ENCODE measurements at places on chromosomes 5 and 9. TPM values are rescaled to one million over a fixed set of nuclear protein-coding genes. Genes with fewer than 3 reads are reported as not detected.

The SUSD3 gene
- total RNA-seq = 39.8 TPM

The NR6A1 gene
- 8.7 TPM for total RNA-seq

The TLE1 gene
- total RNA-seq = 0.13 TPM

The NKD2 gene
- 0.26 TPM for total RNA-seq

The PCDHA13 gene
- total RNA-seq = not detected

The NUTM2G gene
- not detected for total RNA-seq

The PTPN3 gene
- 0.24 TPM for total RNA-seq

The IL13 gene
- total RNA-seq = not detected

The ARHGEF37 gene
- total RNA-seq = 1.2 TPM

The STKLD1 gene
- total RNA-seq = 0.35 TPM

The PCDHA1 gene
- not detected for total RNA-seq

The ROR2 gene
- not detected for total RNA-seq

The IL17B gene
- total RNA-seq = not detected

The PCDHGA2 gene
- total RNA-seq = 0.11 TPM

The SNX18 gene
- 1.2 TPM for total RNA-seq

The TNFSF8 gene
- 0.11 TPM for total RNA-seq

The SOHLH1 gene
- total RNA-seq = not detected

The PCDHB9 gene
- 0.18 TPM for total RNA-seq

The NPDC1 gene
- total RNA-seq = 1.5 TPM

The RPL7A gene
- 4,036 TPM for total RNA-seq

The MED10 gene
- total RNA-seq = 42.6 TPM

The CEP78 gene
- 32.3 TPM for total RNA-seq

The C8G gene
- 0.69 TPM for total RNA-seq

The STPG3 gene
- not detected for total RNA-seq

The LIFR gene
- total RNA-seq = 0.10 TPM

The CDX1 gene
- not detected for total RNA-seq

The BAG1 gene
- 121 TPM for total RNA-seq

The KCNV2 gene
- 0.11 TPM for total RNA-seq

The SLC27A6 gene
- total RNA-seq = not detected

The PCA3 gene
- not detected for total RNA-seq

The LAMC3 gene
- total RNA-seq = 0.08 TPM

The GCNT4 gene
- total RNA-seq = not detected

The FOXD4L6 gene
- not detected for total RNA-seq

The SLC34A1 gene
- 0.10 TPM for total RNA-seq

The S100Z gene
- not detected for total RNA-seq

The TSSK1B gene
- not detected for total RNA-seq

The AIF1L gene
- total RNA-seq = not detected

The SAPCD2 gene
- 32.5 TPM for total RNA-seq

The SLC6A3 gene
- not detected for total RNA-seq

The GPX3 gene
- total RNA-seq = 0.38 TPM

The GOLPH3 gene
- total RNA-seq = 62.4 TPM

The PCDHB13 gene
- total RNA-seq = 0.05 TPM

All from GM12878 (cell line).